ENCODE measurements at places on chromosomes 5 and 9.
A peak's percentile ranks its signal among the peaks of the same experiment; 100 is the strongest.

- DNase-seq = no peak
Observed at GRCh38 chr9:69599232-69599971, 72.8 kb downstream of the APBA1 start.

DNA sequence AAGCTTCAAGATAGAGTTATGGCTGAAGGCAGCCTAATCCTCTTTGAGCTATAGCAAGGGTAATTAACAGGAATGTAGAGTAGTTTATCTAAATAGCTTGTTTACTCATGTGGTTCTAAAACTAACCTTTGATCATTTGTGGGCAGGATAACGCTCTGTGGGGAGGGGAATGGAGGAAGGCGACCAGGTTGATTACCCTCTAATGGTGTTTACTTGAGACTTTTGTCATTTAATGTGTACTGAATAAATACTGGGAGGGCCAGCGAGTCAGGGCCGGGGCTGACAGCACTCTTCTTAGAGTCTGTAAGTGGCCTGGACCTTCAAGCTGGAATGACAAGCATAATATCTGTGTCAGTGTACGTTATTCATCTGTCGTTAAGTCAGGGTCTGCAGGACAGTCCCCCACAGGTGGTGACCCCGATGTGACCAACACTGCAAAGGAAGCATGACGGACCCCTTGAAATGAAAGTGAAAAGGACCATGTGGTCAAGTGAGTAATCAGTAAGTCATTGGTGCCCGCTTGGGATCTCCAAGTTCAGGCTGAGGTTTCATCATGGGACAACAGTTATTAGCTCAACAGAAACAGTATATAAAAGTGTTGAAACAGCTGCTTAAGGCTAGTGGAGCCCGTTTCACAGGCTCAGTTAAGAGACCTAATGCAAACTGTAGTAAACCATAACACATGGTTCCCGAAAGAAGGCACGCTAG is 162.6 kb downstream of the CPLANE1 start:
- DNase-seq = no peak

GRCh38 chr5:21236104-21236503 is 1248.1 kb upstream of the CDH18 start:
- DNase-seq = no peak

GRCh38 chr9:88387036-88387551 is 1.1 kb upstream of the SPIN1 start:
- no peak for DNase-seq

GRCh38 chr5:171617817-171618591 is 167.6 kb upstream of the SMIM23 start:
- no peak for DNase-seq

GRCh38 chr9:69981686-69982445 is 61.8 kb upstream of the MAMDC2 start:
- DNase-seq = no peak

DNA sequence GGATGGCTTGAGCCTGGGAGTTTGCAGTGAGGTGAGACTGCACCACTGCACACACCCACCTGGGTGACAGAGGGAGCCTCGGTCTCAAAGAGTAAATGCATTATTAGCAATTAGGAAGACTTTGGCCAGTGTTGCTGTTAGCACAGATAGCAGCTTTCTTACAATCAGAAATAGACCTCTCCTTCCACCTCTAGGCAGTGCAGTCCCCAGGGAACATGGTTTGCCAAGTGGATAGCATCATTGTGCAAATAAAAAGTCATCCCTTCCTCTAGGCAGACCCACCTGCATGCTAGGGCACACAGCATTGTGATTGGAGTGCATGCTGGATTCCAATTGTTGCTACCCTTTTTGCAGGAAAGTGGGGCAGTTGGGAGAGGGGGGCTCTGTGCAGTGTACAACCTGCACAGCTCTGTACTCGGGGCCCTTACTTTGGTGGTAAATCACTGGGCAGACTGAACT is 77.9 kb upstream of the KLF9 start:
- DNase-seq = no peak

DNA sequence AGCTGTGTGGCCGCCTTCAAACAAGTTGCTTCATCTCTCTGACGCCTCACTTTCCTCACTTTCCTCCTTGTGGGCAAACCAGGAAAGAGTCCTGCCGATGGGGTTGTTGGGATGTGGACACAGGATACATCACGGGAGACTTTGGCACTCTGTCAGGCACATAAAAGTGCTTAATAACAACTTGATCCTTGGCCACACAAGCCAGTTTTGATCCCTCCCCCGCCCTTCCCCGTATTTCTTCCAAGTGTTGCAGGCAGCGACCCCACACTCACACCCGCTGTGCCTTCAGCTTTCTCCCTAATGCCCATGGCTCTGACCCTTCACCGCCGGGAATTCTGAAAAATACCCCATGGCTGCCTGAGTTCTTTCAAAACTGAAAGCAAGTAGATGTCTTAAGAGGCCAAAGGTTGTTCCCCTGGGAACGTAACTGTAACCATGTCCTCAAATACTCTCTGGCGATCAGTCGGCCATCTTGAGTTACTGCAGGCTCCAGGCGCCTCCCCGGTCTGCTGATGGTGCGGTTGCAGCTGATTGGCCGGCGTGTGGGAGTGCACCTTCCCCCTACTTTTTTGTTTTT is 59.8 kb downstream of the ARHGEF37 start:
- DNase-seq = no peak

GRCh38 chr9:82488313-82489200 is 500.0 kb downstream of the SPATA31D1 start:
- DNase-seq = no peak

DNA sequence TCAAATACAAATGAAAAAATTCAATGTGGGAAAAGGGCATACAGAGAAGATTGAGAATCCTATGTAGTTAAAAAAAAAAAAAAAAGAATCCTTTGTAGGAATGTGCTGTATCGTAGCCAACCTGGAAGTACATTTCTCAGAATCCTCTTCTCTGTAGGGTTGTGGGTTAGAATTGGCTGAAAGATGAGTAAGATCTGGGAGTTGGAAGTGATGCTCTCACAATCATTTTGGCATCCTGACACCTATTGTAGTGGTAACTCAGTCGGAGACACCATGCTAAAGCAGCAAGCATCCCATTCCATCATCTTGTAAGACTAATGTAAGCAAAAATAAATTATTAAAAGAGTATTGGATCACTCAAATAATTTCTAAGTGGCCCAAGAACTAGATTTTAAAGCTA is 30.6 kb downstream of the MRPL22 start:
- no peak for DNase-seq

DNA sequence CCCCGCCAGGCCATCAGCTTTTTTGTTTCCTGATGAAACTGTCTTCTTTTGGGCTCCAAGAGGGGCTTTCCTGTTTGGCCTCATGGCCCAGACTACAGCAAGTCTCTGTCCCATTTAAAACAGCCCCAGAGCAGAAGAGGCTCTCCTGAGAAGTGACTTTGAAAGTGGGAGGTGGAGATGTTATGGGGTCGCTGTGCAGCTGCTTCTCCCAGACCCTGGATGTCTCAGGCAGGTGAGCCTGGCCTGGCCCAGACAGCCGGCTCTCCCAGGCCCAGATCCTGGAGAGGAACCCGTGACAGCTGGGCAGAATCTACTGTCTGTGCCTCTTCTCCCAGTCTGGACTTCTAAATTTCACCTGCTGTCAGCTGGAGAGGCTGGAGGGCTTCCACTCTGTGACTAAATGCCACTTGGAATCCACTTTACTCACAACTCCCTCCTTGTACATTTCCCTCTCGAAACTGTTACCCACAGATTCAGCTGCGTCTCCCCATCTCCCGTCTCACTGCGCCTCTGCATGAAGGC is 20.6 kb downstream of the FAM78A start:
- DNase-seq = peak; percentile 41

- DNase-seq = no peak
Observed at GRCh38 chr5:60687927-60688720, 11.8 kb downstream of the DEPDC1B start.

GRCh38 chr9:31089549-31090221 is 1294.8 kb upstream of the ACO1 start:
- no peak for DNase-seq

- DNase-seq = peak; percentile 40
Observed at GRCh38 chr9:127114606-127115005, 7.8 kb downstream of the ANGPTL2 start.

DNA sequence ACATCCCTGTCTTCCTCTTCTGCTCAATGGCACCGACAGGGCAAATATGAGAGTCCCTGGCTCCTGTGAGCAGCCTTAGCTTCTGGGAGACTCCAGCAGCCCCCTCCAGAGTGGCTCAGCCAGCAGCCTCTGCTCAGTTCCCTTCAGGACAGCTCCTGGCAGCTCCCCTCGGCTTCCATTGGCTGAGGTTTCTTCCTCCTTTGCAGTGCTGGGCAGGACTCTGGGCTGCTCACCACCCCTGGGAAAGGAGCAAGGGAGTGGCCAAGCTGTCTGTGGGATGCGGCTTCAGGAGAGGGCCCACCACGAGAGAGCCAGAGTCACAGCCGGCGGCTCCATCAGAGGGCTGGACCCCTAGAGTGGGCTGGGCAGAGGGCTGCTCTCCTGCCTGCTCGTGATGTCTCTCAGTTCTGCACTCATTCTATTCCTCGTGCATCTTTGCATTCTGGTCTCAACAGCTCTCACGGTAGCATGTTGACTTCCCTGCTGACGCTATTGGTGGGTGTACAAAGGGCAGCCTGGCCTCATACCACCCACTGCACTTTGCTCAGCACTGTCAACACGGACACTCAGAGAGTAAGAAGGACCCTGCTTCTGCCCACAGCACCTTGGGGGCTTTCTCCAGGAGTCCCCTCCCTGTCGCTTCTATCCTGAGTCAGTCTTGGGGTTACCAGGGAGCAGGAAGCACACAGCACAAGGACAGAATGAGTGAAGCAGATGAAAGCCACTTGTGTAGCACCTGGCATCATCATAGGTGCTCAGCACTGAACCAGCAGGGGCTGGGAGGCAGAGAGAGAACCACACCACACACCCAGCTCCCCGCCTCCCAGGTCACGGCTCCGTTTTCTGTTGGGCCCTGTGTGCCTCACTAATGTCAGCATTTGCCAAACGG is 80.9 kb upstream of the ALDH1B1 start:
- DNase-seq = peak; percentile 69

- DNase-seq = no peak
Observed at GRCh38 chr5:97135868-97136267, 6.5 kb downstream of the LIX1 start.

DNA sequence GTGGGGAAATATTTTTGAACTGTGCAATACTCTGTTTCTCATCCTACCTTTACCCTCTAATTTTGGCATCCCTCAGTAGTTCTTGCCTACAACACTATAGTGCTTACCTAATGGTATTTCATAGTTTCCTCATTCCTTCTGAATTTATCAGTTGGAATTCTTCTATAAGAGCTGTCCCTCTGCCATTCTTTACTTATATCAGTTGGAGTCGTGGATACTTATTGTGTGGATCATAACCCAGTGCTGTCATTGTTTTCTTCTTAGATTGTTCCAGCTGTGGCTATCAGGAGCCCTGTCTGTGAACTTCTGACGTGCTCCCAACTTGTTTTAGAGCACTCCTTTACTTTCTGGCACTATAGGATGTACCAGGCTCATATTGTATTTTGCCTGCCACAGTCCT is 146.1 kb upstream of the OTULINL start:
- no peak for DNase-seq

DNA sequence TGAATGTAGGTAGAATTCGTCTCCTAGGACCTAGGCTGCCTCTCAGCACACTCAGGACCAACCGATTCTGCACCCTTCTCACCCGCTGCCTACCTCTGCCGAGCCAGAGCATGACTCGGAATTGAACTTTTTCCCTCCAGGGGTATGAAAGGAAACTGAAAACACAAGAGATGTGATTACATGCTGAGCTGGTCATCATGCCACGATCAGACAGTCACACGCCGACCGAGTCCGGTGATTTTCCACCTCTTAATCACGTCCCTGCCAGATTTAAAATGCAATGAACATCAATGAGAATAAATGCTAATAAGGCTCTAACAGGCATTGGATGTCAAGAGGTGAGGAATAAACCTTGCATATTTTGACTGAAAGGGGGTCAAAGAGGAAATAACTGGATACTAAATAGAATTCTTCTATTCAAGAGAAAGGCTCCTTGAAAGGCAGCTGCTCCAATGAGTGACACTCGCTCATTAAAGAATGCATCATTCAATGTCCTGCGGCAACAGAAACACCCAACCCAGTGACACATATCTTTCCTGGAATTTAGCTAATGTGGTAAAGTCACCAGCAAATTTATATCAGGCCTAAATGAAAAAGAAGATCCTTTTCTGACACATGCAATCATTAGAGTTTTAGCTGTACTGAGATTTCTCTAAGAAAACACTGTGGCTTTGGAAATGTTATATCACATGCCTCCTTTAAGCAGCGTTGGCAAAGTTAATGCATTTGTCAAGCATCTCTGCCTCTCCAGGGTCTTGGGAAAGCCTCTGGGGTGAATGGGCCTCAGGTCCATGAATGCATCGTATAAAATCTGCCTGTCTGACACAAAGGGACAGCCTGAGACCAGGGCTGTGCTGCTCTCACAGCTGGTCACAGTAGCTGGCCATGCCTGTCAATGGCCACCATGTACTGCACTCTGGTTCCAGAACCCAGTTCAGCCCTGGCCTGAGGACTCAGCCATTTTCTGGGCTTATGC is 128.7 kb downstream of the SPOCK1 start:
- no peak for DNase-seq

GRCh38 chr9:108474356-108474755 is 381.4 kb downstream of the ACTL7B start:
- DNase-seq = no peak
